ENCODE measurements at places on chromosomes 2 and 18. TPM values are rescaled to one million over a fixed set of nuclear protein-coding genes. Genes with fewer than 3 reads are reported as not detected.

DNA sequence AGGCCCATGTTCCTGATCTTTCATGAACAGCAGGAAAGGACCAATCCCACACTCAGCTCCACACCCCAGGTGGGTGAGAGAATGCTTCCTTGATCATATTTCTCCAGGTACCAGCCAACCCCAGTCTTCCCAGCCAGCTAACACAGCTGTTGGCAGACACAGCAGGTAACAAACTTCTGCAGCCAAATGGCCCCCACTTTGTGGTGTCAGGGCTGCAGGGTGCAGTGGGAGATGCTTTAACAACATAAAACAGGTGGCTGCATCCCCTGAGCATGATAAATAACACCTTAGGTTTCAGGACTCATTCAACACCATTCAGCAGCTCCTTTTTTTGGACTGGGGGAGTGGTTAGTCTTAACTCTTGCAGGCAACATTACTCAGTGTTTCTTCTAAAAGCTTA lies 76.7 kb upstream of the ACAA2 start:
- no peak overlapping the region for H3K27ac ChIP-seq
- no peak for DNase-seq

- peaks cover 32% of the 10 kb centered on the region for H3K4me1 ChIP-seq
- peak overlapping the region; percentile 70 for H3K27ac ChIP-seq
- no peaks in the 10 kb centered on the region for H3K27me3 ChIP-seq
- DNase-seq, result peak; percentile 67
Observed at GRCh38 chr2:65300761-65301711, 73.4 kb downstream of the ACTR2 start.

GRCh38 chr2:238916176-238916874 lies 68.4 kb downstream of the TWIST2 start:
- no peak overlapping the region for H3K27ac ChIP-seq
- DNase-seq, result no peak
- no peaks in the 10 kb centered on the region for H3K36me3 ChIP-seq
- no peak overlapping the region for H3K4me3 ChIP-seq
- H3K4me1 ChIP-seq, result no peaks in the 10 kb centered on the region

DNA sequence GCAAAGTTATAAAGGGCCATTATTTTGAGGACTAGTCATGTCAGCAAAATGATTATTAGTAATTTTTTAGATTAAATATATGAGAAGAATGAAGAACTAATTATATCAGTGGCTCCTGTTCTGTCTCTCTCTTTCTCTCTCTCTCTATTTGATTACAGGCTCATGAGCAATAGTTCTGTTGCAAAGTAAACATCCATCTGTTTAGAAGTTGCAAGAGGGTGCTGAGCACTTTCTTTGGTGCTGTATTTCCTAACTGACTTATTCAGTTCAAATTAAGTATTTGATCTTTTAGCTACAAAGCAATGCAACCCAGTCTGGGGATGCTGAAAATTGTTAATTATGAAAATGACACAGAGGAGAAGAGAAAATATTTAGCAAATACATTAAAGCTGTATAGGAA lies 408.1 kb upstream of the UBE2E3 start:
- H3K4me3 ChIP-seq, result no peak overlapping the region
- H3K27me3 ChIP-seq, result no peaks in the 10 kb centered on the region
- H3K36me3 ChIP-seq, result no peaks in the 10 kb centered on the region
- no peaks in the 10 kb centered on the region for H3K4me1 ChIP-seq

GRCh38 chr2:157444641-157445040 lies 752 bp upstream of the CYTIP start:
- no peaks in the 10 kb centered on the region for H3K27me3 ChIP-seq
- peaks cover under 1% of the 10 kb centered on the region for H3K4me1 ChIP-seq
- H3K4me3 ChIP-seq, result peak overlapping the region; percentile 46
- no peaks in the 10 kb centered on the region for H3K36me3 ChIP-seq
- peak overlapping the region; percentile 87 for H3K27ac ChIP-seq
- no peak for DNase-seq

DNA sequence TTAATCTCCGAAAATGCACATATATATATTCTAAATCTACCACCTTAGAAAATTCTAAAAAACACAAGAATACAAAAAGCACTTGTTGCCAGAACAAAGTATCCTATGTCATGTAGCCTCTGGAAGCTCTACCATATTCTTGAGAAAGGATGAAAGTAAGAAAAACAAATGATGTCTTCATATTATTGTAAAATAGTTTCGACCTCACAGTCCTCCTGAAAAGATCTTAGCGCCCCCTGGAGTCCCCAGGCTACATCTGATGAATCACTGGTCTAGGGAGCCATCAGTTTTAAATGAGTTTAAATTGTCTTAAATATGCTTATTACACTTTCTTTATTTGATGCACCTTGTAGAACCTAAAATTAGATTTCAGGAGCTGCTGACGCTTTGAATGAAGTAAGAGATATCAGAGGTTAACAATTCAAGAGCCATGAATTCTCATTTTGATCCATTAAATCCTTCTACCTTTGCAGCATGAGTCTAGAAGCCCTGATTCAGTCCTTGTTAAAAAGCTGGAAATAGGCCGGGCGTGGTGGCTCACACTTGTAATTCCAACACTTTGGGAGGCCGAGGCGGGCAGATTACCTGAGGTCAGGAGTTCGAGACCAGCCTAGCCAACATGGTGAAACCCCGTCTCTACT lies 138.8 kb downstream of the MCFD2 start:
- H3K36me3 ChIP-seq, result no peaks in the 10 kb centered on the region
- no peaks in the 10 kb centered on the region for H3K27me3 ChIP-seq
- H3K27ac ChIP-seq, result no peak overlapping the region
- peak; percentile 57 for DNase-seq

- H3K4me3 ChIP-seq, result no peak overlapping the region
- H3K4me1 ChIP-seq, result no peaks in the 10 kb centered on the region
- no peaks in the 10 kb centered on the region for H3K27me3 ChIP-seq
- DNase-seq, result no peak
- no peaks in the 10 kb centered on the region for H3K36me3 ChIP-seq
Observed at GRCh38 chr2:9065901-9066300, 62.4 kb upstream of the MBOAT2 start.

- no peak overlapping the region for H3K27ac ChIP-seq
- H3K27me3 ChIP-seq, result no peaks in the 10 kb centered on the region
- no peaks in the 10 kb centered on the region for H3K4me1 ChIP-seq
- no peaks in the 10 kb centered on the region for H3K36me3 ChIP-seq
- no peak for DNase-seq
- no peak overlapping the region for H3K4me3 ChIP-seq
Observed at GRCh38 chr2:206488623-206489022, 45.3 kb downstream of the ADAM23 start.

The ZCCHC2 gene
- 29.9 TPM for total RNA-seq

DNA sequence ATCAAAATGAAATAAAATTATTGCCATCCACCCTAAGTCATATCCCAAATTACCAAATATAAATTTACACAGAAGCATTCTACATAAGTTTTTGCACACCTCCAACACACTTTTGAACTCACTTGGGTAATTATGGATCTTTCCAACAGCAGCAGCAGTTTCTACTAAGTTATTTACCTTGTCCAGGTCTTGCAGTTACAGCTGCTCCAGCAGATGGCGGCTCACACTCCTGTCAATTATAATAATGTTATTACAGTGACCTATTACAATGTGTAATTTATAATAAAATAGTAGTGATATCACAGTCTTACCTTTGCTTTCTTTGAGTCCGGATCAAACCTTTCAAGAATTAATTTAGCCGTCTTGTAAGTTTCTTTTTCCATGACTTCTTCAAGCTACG lies 37.9 kb downstream of the LNPK start:
- no peaks in the 10 kb centered on the region for H3K27me3 ChIP-seq
- H3K4me3 ChIP-seq, result no peak overlapping the region
- DNase-seq, result no peak
- H3K4me1 ChIP-seq, result no peaks in the 10 kb centered on the region
- H3K27ac ChIP-seq, result no peak overlapping the region

The SCTR gene
- 3.2 TPM for total RNA-seq

- H3K36me3 ChIP-seq, result no peaks in the 10 kb centered on the region
- H3K4me3 ChIP-seq, result no peak overlapping the region
- H3K27ac ChIP-seq, result no peak overlapping the region
Observed at GRCh38 chr18:21943456-21943855, 202.9 kb downstream of the MIB1 start.

- no peaks in the 10 kb centered on the region for H3K36me3 ChIP-seq
- DNase-seq, result no peak
- no peaks in the 10 kb centered on the region for H3K27me3 ChIP-seq
- no peak overlapping the region for H3K4me3 ChIP-seq
- H3K4me1 ChIP-seq, result no peaks in the 10 kb centered on the region
Observed at GRCh38 chr2:186755066-186755465, 61.2 kb downstream of the FAM171B start.

DNA sequence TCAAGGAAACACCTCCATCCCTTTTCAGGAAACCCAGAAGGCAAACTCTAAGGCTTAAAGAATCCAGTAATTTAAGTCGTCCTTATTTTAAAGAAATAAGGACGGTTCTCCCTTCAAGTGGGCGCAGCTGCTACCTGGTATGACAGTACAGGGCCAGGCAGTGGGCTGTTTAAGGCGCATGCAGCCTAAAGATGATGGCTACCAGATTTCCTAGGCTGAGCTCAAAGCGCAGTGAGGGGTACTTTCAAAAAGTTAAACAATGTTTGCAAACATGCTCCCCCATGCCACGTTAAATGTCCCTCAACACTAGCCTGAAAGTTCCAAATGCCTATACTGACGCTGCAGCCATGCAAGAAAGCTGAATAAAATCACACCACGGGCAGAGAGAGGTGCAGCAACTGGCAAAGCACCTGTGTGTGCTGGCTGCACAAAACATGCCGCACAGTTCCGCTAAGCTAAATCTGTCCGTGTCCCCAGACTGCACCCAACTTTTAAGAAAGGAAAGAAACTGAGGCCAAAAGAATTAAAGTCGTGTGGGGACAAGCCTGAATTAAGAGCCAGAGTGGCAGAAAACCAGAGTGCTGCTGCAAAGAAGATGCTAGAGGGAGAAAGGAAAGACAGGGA lies 583 bp downstream of the HIBCH start:
- H3K27ac ChIP-seq, result peak overlapping the region; percentile 85
- no peaks in the 10 kb centered on the region for H3K36me3 ChIP-seq
- peaks cover 10% of the 10 kb centered on the region for H3K4me1 ChIP-seq
- no peak for DNase-seq
- peak overlapping the region; percentile 82 for H3K4me3 ChIP-seq
- H3K27me3 ChIP-seq, result no peaks in the 10 kb centered on the region

DNA sequence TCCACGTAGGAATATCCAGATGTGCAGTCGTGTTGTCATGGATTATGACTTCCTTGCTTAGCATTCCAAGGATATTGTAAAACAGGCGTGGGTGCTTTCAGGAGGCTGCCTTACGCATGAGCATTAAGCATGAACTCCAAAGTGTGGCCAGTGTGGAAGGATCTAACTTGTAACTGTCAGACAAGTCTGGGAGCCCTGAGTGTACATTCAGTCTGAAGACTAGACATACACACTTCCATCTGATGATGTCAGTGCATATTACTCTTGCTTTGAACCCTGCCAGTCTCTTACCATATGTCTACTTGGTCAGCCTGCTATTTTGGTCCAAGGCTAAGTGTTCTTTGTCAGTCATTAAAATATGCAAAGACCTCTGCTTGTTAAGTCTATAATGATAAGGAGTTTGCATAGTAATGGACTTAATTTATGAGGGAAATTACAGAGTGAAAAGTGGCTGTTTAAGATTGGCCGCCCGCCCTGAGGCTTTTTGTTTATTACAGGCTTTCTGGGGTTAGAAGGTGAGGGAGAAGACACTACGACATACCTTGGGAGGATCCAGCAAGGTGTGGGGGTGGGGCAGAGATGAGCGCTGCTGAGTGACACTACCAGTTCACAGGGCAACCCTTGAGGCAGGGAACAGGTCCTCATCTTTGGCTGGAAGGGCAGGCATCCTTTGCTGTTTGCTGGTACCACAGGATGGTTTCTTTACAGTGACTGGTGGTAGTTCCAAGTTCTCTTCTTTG lies 48.3 kb downstream of the CABLES1 start:
- no peaks in the 10 kb centered on the region for H3K27me3 ChIP-seq
- DNase-seq, result no peak
- no peaks in the 10 kb centered on the region for H3K4me1 ChIP-seq
- H3K27ac ChIP-seq, result no peak overlapping the region
- H3K4me3 ChIP-seq, result no peak overlapping the region
- no peaks in the 10 kb centered on the region for H3K36me3 ChIP-seq

- no peak for DNase-seq
- H3K4me1 ChIP-seq, result peaks cover 20% of the 10 kb centered on the region
Observed at GRCh38 chr2:72827966-72828646, 2.3 kb upstream of the EXOC6B start.

GRCh38 chr2:157572725-157573124 lies 55.9 kb downstream of the ACVR1C start:
- H3K36me3 ChIP-seq, result no peaks in the 10 kb centered on the region
- H3K4me3 ChIP-seq, result no peak overlapping the region
- H3K27me3 ChIP-seq, result no peaks in the 10 kb centered on the region
- no peak for DNase-seq
- no peak overlapping the region for H3K27ac ChIP-seq
- H3K4me1 ChIP-seq, result no peaks in the 10 kb centered on the region

DNA sequence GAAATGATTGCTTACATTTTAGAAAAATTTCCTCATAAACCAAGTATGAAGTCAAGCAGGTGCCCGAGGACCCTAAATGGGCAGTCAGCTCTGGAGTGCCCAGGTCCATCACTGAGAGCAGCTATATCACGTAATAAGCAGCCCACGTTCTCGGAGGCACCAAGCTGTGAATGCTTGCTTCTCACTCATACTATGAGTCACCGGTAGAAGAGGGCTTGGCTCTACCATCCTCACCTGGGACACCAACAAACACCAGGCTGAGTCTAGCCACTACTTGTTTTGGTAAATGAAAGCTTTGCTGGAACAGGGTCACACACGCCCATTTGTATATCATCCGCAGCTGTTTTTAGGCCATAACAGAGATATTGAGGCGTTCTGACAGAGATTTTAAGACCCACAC lies 207.5 kb downstream of the SEPTIN10 start:
- no peaks in the 10 kb centered on the region for H3K27me3 ChIP-seq
- H3K36me3 ChIP-seq, result no peaks in the 10 kb centered on the region
- no peak overlapping the region for H3K4me3 ChIP-seq
- H3K4me1 ChIP-seq, result no peaks in the 10 kb centered on the region
- DNase-seq, result no peak

DNA sequence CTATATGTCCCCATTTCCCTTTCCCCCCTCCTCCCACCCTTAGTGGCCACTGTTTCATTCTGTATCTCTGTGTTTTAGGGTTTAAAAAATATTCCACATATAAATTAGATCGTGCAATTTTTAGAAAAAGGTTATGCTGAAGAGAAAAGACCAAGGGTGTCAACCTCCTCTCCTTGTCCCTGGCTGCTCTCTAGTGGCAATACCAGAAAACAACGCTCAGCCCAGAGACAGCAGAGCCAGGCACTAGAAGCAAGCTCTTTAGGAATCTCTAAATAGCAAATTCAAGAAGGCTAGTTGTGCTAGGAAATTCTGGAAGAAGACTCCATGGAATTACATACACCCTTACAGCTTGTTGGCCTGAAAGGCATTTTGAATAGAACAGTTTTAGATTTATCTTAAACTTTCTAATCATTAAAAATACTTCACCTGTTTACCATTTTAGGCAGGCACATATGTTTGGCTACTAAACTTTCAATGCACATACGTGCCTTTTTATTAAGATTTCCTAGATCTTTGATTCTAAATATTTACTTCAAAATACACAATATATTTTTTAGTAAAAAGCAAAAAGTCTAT lies 35.1 kb upstream of the RASGRP3 start:
- no peaks in the 10 kb centered on the region for H3K27me3 ChIP-seq
- H3K4me1 ChIP-seq, result peaks cover 8% of the 10 kb centered on the region
- H3K4me3 ChIP-seq, result no peak overlapping the region
- H3K36me3 ChIP-seq, result no peaks in the 10 kb centered on the region
- no peak overlapping the region for H3K27ac ChIP-seq

The SERPINB2 gene
- not detected for total RNA-seq

The ZRANB3 gene
- total RNA-seq, result 1.8 TPM

- H3K27me3 ChIP-seq, result no peaks in the 10 kb centered on the region
- H3K36me3 ChIP-seq, result no peaks in the 10 kb centered on the region
- DNase-seq, result no peak
- no peak overlapping the region for H3K27ac ChIP-seq
- no peak overlapping the region for H3K4me3 ChIP-seq
- no peaks in the 10 kb centered on the region for H3K4me1 ChIP-seq
Observed at GRCh38 chr2:13522917-13523821, 806.4 kb downstream of the TRIB2 start.
